ENCODE measurements at places on chromosomes 11 and 22.
A peak's percentile ranks its signal among the peaks of the same experiment; 100 is the strongest.

GRCh38 chr11:71472357-71472885, 19.4 kb downstream of the NADSYN1 start:
- DNase-seq = no peak

GRCh38 chr11:95148406-95148805, 58.8 kb downstream of the ENDOD1 start:
- no peak for DNase-seq

- peak; percentile 79 for DNase-seq
These were observed 17.2 kb upstream of the CD59 start for GRCh38 chr11:33753304-33753967.

- no peak for DNase-seq
These were observed 247.3 kb upstream of the BLID start for GRCh38 chr11:122363296-122363695.

- DNase-seq = no peak
These were observed 63.8 kb downstream of the SC5D start for GRCh38 chr11:121356357-121356756.
